ENCODE measurements at places on chromosomes 7 and 10. TPM values are rescaled to one million over a fixed set of nuclear protein-coding genes. Genes with fewer than 3 reads are reported as not detected.

Gene KCNMA1
- 95.4 TPM for total RNA-seq

Gene OR13A1
- total RNA-seq, result not detected

Gene TMEM184A
- total RNA-seq, result not detected

Gene ENKUR
- total RNA-seq, result 0.25 TPM

Gene CPED1
- 94.2 TPM for total RNA-seq
